ENCODE measurements at places on chromosomes 7 and 10. TPM values are rescaled to one million over a fixed set of nuclear protein-coding genes. Genes with fewer than 3 reads are reported as not detected.
A peak's percentile ranks its signal among the peaks of the same experiment; 100 is the strongest.

PDIA4 gene
- 248 TPM for total RNA-seq

DNA sequence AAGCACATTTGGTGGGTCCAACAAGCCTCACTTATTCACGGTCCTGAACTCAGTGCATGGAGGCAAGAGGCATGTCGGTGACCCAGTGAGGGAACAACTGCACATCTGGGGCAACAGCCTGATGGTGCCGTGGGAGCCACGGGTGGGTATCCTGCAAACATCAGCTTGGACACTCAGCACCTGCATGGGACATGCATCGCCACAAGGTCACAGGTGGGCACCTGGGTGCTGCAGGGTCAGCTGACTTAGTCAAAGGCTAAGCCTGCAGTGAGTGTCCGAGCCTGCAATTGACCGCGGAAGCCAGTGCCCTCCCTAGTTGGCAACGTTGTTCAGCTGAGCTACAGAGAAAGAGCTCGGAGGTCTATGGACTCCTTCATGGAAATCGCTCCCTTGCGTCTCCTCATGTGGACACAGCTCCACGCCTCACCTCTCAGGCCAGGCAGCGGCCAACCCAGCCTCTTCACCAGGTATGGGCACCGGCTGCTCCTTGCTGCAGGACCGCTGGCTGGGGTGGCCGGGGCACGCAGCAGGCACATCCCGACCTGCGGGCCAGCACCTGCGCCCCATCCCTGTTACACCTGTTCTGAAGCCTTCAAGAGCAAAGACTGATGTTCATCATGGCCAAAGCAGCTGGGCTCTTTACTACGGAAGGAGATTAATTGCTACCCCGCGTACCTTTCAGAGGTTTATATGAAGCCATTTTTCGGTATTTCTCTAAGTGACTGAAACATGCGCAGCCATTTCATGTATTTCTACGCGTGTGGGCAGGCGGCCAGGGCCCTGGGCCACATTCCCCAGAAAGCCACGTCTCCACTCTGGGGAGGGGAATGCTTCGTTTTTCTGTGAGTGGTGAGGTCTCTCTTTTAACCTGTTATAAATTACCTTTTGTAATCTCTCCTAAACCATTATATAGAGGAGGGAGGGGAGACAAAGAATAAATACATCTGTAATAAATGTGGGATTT, 380.7 kb downstream of the DNAJB6 start:
- no peak for DNase-seq

GRCh38 chr10:91229683-91230082, 9.2 kb downstream of the PCGF5 start:
- DNase-seq: no peak

DNA sequence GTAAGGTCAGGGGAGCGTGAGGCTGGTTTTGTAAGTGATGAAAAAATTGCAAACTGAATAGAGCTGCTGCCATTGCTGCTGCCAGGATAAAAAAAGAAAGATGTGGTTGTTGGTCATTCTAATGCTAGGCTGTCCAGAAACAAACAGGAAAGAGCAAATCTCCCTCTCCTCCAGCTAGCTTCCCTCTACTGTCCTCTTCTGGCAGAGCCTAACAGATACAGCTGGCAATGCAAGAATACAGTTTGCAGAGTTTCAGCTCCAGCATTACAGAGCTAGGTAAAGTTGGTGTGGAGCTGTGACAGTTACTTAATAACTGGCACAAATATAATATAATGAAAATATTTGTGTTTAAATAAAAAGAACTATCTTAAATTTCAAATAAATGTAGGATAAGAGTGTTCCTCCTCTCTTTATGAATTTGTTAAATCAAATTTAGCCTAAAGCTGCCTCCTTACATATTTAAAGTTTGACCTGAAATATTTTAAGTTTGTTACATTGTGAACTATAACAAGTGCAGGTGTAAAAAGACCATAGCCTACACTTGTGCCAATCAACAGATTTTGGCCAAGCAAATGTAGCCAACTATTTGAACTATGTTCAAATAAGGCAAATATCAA, 407.7 kb downstream of the SH2D4B start:
- DNase-seq: no peak

- DNase-seq: no peak
These were observed 56.0 kb downstream of the GSAP start for GRCh38 chr7:77360104-77360503.

DNA sequence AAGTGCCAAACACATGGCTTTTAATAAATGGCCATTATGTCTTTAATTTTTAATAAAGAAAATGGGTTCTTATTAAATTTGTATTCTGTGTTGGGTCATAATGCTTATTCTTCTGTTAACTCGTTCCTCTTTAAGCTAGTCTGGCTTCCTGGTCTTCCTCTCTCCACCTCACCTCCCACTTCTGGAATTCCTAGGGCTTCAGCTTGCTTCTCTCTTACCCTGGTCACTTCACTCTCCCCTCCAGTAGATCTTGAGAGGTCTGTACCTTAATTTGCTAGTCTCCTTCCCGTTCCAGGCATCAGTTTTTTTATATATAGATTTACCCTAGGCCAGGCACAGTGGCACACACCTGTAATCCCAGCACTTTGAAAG, 111.2 kb downstream of the RALA start:
- DNase-seq: no peak

ANKRD61 gene
- total RNA-seq: 0.72 TPM

- no peak for DNase-seq
These were observed 90.1 kb downstream of the SNX10 start for GRCh38 chr7:26381476-26382353.

DNA sequence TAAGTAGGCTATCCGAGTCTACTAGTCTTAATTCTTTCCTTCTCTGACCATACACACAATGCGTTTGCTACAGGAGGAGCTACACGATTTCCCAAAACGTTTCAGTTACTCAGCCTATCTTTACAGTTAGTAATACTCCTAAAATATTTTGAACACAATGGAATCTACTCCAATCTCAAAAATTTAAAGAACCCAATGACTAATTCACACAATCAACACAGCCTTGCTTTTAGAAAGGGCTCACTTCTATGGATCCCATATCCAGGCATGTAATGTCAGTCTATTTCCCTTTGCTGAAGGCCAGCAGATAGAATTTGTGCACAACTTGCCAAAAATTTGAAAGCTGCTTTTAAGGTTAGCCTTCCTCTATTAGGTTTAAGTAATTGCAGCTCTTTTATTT, 107.2 kb downstream of the VPS41 start:
- DNase-seq: no peak

- DNase-seq: no peak
These were observed 28.3 kb upstream of the PLPP4 start for GRCh38 chr10:120428754-120429153.

DNA sequence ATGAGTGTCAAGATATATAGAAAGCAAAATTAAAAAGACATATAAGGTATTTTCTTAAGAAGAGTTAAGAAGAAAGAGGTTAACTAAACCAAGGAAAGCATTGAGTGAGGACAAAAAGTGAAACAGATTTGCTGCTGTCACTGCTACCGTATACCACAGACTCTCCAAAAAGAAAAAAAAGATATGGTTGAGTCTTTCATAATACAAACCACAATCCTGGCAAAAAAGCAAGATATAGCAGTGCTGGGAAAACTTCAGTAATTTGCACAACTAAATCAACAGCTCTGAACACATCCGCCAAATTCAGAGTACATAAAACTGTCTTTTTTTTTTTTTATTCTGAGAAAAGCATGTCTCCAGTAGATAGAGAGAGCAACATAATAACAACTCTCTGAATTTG, 114.7 kb downstream of the ETV1 start:
- no peak for DNase-seq

GNGT1 gene
- total RNA-seq: 0.61 TPM

DNA sequence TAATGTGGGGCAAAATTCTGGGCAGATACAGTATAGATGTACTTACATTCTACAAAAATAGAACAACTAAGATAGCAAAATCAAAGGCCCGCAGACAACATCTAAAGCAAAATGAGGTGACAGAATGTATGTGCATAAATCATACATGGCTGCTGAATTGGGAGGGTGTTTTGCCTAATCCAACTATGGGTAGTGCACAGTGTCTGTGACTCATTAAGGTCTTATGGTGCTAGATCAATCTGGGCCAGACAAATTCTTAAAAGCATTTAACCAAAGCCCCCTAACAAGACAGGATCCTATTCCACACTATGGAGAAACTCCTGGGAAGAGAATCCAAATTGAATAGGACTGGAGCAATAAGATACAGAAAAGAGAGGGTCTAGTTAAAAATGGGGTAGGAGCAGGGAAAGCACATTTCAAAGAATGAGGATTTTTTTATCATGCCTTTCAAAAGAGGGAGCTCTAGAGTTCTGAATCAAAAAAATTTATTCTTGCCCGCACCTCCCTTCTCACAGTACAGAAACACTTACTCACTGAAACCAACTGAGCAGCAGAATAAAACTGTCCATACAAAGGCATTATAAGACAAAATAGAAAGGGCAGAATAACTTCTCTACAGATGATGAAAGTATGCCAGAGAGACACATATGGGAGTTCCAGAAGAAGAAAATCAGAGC, 181.3 kb downstream of the RNLS start:
- no peak for DNase-seq

RARRES2 gene
- not detected for total RNA-seq

- no peak for DNase-seq
These were observed 90.8 kb downstream of the JMJD1C start for GRCh38 chr10:63374991-63375390.

GRCh38 chr7:954330-955238, at the start of gene ADAP1:
ADAP1 (minus strand) TSS chr7:954680; CDS start chr7:954477, 203 bp downstream.
- peak; percentile 47 for DNase-seq

GRCh38 chr10:93495654-93496321, 624 bp upstream of the CEP55 start:
- no peak for DNase-seq

- no peak for DNase-seq
These were observed 2.4 kb downstream of the SH2B2 start for GRCh38 chr7:102289057-102289456.

TRIL gene
- total RNA-seq: 0.05 TPM

EXOSC1 gene
- 96.3 TPM for total RNA-seq

DNA sequence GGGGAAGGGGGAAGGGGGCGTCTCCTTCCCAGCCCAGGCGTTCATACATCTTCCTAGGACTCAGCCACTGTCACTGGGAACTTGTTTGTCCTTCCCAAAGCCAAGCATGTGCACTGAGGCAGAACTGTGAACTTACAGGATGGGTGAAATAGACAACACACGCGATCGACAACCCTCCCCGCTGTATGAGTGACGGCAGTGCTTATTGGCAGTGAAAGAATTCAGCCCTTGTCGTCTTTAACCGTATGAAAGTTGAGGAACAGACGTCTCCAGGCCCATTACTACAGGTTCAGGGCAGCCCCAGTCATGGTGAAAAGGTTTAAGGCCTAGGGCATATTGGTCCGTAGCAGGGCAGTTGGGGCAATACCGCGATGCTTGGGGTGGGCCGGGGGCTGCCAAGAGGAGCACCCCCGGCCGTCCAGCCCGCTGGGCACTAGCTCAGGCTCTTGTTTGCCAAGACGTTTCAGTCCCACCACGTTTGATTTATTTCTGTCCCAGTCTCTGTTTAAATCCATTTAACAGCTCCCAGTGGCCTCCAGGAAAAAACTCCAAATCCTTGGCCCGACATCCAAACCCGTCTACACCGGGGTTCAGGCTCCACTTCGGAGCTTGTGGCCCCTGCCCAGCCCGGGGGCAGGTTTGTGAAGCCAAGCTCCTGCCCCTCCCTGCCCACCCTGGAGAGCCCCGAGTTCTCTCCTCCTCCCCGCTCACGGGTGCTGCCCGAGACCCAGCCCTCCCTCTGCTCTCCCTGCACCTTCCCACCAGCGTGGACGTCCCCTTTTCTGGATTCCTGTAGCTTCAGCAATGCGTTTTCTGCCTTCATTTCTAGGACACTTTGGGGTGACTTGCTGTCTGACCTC, 159.8 kb downstream of the DNAJB6 start:
- no peak for DNase-seq

DNA sequence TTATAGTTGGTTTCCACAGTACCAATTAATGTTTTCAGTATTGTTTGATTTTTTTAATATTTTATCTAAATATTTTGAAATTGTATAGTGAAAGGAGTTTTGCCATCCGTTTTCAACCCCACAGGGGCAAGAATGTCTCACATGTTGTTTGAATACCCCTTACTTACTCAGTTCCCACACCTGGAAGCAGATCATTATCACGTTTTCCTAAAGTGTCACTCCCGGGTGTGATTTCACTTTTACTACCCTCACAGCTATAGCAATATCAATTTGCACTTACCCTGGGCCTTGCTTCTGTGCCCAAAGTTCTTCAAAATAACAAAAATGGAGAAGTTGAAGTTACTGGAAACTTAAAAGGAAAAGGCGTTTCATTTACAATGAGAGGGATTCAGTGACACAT, 228.1 kb downstream of the CSTF2T start:
- DNase-seq: no peak

GIMAP2 gene
- 3.1 TPM for total RNA-seq

GRCh38 chr7:46679671-46680070, 758.6 kb upstream of the IGFBP3 start:
- no peak for DNase-seq

LEP gene
- not detected for total RNA-seq
